ENCODE measurements at places on chromosomes 7 and 10.

DNA sequence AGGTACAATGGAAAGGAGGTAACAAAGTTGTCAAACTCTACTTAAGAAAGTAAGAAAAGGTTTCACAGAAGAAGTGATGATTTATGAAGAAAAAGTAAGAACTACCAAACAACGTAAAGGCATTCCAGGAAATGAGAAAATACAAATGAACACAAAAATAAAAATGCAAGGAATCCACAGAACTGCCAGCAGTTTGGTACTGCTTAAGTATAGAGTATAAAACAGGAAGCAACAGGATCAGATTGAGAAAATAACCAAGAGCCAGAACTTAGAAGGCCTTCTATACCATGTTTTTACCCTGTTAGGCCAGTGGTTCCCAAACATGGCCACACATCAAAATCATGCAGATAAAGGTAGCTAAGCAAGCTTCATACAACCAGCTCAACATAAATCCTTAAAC is 9.2 kb downstream of the NDUFA5 start:
- no peak for DNase-seq

GRCh38 chr10:89304026-89304425 is 2.2 kb downstream of the IFIT2 start:
- no peak for DNase-seq

DNA sequence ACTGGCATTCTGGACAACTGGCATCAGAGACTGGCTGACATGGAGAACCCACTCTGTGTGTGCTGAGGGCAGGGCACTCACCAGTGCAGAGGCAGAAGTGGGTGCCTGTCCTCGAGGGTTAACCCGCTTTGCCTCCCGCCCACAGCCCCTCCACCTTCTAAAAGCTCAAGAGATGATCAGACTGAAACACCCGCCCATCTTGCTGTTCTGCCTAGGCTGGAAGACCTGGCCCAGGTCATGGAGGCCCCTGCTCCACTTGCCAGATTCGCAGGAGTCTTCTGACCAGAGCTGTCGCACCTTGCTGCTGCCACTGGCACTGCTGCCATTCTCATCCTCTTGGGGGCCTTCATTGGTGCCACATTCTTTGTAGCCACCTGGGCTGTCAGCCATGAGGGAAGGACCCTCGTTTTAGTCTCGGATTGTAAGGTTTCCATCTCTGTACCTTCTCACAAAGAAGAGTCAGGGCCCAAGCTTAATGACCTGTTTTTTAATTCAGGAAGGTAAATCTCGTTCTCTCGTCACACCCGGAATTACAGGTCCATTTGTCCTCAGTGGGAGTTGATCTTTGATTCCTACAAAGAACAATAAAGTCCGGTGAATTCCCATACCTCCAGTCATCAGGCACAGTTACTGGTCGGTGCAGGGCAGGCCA is 1.9 kb downstream of the CYREN start:
- no peak for DNase-seq

DNA sequence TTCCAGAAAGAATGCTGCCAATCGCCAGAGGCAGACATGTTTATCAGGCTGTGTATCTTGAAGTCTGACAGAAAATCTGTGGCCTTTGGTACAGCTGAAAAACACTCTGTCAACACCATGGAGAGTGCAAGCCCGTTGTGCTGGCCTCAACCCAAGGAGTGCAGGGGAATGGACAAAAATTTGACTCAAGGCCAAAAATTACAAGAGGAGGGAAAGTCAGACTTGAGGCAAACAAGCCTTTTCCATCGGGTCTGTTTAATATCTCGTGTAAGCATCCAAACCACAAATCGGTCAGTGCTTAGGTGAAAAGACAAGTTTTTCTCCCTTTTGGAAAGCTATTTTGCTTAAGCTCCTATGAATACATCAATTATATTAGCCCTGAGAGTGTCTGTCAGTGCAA is 305.3 kb upstream of the NFE2L3 start:
- DNase-seq, result no peak

Measured in NCI-H187 (cell line).